ENCODE measurements at places on chromosomes 5 and 9.

- no peak for DNase-seq
These were observed 1.3 kb downstream of the BRD3 start for GRCh38 chr9:134066526-134066912.

DNA sequence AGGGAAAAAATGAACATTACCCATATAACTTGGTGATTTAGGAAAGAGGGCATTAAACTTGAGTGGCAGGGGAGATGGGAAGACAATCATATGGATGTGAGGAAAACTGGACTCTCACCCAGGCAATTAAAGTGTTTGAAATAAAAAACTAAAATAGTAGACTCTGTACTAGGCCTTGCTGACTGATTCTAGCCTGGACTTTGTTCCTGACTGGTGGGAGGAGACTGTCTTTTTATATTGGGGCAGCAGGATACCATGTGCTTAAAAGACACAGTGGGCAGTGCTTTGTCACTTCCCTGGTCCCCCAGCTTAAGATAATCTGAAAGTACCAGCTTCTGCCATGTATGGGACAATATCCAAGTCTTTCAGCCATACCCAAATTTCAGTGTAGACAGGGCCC is 107.0 kb downstream of the ACTL7B start:
- no peak for DNase-seq

GRCh38 chr5:35440409-35440808 is 177.3 kb upstream of the SPEF2 start:
- DNase-seq: no peak

GRCh38 chr9:121755581-121755980 is 104.1 kb downstream of the DAB2IP start:
- no peak for DNase-seq

GRCh38 chr9:72996684-72997314 is 43.9 kb upstream of the ALDH1A1 start:
- DNase-seq: no peak

GRCh38 chr9:124482431-124483031 is 24.7 kb downstream of the NR5A1 start:
- DNase-seq: no peak

- peak; percentile 52 for DNase-seq
These were observed 4.0 kb upstream of the CLIC3 start for GRCh38 chr9:137000177-137000930.

DNA sequence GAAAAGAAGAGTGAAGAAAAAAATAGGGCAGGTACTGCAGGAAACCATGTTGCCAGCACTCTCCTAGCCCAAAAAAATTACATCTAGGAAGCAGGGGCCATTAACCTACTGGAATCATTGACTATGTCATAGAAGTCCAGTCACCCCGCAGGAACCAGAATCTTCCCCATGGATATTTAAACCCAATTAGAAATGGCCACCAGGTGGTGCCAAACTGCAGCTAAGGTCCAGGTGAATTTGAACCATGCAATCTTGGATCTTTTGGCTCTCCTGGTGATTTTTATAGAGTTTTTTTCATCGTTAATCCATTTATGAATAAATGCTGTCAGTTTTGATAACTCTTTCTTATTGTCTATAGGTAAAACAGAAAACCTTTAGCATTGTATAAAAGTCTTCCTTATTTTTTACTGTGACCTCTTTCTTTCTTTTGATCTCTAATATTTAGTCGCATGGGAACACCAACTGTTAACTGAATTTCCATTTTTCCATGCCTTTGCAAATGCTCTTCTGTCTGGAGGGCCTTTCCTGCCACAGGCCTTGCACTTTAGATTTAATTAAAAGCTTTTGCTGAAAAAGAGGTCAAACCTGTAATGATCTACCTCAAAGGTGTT is 147.5 kb upstream of the FGF10 start:
- peak; percentile 5 for DNase-seq

DNA sequence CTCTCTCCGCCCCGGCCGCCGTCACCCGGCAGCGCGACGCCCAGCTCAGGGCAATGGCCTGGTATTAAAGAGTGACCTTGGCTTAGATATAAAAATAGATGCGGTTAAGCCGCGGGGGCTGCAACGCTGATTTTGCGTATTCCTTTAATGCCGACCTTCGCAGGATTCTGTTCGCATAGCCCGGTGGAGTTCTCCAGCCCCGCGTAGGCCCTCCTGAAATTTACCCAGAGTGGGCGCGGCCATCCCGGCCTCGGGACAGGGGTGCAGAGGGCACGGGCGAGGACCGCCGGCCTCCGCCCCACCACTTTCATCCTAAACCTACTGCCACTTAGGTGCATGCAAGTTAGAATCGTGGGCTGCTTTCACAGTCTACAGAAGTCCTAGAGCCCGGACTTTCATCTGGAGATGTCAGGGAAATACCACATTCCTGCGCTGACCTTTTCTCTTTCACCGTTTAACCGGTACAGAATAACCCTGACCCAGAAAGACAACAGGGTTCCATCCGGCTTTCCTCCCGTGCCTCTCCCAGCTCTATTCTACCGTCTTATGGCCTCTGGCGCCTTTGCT is 492 bp upstream of the FAM169A start:
- no peak for DNase-seq

- DNase-seq: no peak
These were observed 55.9 kb upstream of the CDKN2B start for GRCh38 chr9:22064957-22065356.
